ENCODE measurements at places on chromosomes 7 and 10. TPM values are rescaled to one million over a fixed set of nuclear protein-coding genes. Genes with fewer than 3 reads are reported as not detected.

The CCDC7 gene
- total RNA-seq, result 46.7 TPM

The CLDN4 gene
- total RNA-seq, result 0.84 TPM

The OR6V1 gene
- not detected for total RNA-seq

The LIPF gene
- not detected for total RNA-seq

The MGAM2 gene
- 0.12 TPM for total RNA-seq

The SLC16A12 gene
- total RNA-seq, result 0.21 TPM

The KIAA1549 gene
- total RNA-seq, result 1.0 TPM

The OR2A5 gene
- total RNA-seq, result not detected

The PTPRN2 gene
- 1.4 TPM for total RNA-seq

The PRSS1 gene
- total RNA-seq, result 6.3 TPM

The CCDC172 gene
- not detected for total RNA-seq

The PLEKHS1 gene
- total RNA-seq, result 0.29 TPM

The HABP2 gene
- total RNA-seq, result not detected

The CASTOR2 gene
- total RNA-seq, result 18.7 TPM

The AFAP1L2 gene
- 19.3 TPM for total RNA-seq

The UPK3BL2 gene
- total RNA-seq, result 41.7 TPM

The HOXA4 gene
- 11.6 TPM for total RNA-seq

The HILPDA gene
- 36.8 TPM for total RNA-seq

The PRKG1 gene
- 199 TPM for total RNA-seq

The HTRA1 gene
- 261 TPM for total RNA-seq

The BICC1 gene
- 46.8 TPM for total RNA-seq

The SEMA3C gene
- 19.8 TPM for total RNA-seq

The LIPN gene
- total RNA-seq, result not detected

The ASAH2B gene
- 2.9 TPM for total RNA-seq

The FXYD4 gene
- total RNA-seq, result not detected

The IFIT1B gene
- 0.87 TPM for total RNA-seq

The ASAH2 gene
- total RNA-seq, result 2.3 TPM

The RARRES2 gene
- 121 TPM for total RNA-seq

The NPSR1 gene
- total RNA-seq, result not detected

The CABCOCO1 gene
- 0.26 TPM for total RNA-seq

All from aorta (tissue), 5 donors.